Central memory CD4-positive, alpha-beta T cell (primary cell): ENCODE measurements at places on chromosomes 1 and 21.
A peak's percentile ranks its signal among the peaks of the same experiment; 100 is the strongest.

GRCh38 chr1:24051206-24051945 lies 60.6 kb downstream of the MYOM3 start:
- no peak for DNase-seq

DNA sequence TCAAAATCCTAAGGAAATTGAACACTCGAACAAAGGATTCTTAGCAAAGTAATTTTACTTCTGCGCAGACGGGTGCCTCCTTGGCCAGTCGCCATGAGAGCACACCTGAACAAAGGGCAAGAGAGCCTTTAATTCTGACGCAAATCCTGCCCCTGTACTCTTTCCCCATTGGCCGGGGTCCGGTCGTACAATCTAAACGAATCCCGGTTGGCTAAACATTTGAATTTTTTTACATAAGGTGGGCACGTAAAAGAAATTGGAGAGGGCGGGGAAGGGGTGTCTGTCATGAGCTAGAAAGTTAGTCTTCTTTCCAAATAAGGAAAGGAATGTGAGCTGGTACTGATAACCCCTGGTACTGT lies 8.2 kb upstream of the IL22RA1 start:
- no peak for DNase-seq

- no peak for DNase-seq
These were observed 644.2 kb upstream of the PLXNA2 start for GRCh38 chr1:208888376-208888775.

- no peak for DNase-seq
These were observed 156.6 kb downstream of the APP start for GRCh38 chr21:26013970-26014369.

DNA sequence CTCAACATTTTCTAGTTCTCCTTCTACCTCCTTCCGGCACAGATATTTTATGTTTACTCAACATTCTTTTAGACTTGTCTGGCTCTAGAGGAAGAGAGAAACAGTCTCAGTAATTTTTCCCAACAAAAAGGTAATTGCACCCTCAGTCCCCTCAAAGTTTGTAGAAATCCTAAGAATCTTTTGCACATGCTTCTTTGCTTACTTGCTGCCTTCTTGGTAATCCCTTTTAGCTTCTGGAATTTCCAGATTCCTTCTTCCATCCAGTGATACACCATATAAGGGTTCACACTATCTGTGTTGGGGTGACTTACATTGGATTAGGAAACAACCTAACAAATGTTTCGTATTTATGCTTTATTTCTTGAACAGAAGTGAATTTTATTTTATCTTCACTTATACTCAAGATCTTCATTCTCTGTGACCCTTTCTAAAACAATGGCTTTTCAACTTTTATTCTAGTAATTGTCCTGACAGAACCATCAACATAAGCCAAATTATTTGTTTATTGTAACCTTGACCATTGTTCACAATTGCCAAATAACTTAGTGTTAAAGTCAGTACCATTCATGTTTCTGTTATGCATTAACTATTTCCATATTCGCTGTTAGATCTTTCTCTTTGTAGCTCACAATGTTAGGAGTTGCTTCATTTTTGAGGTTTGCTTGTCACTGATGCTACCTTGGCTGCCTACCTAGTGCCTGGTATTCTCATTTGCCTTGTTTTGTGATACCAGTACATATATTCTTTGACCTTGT lies 238.1 kb downstream of the HMCN1 start:
- no peak for DNase-seq

DNA sequence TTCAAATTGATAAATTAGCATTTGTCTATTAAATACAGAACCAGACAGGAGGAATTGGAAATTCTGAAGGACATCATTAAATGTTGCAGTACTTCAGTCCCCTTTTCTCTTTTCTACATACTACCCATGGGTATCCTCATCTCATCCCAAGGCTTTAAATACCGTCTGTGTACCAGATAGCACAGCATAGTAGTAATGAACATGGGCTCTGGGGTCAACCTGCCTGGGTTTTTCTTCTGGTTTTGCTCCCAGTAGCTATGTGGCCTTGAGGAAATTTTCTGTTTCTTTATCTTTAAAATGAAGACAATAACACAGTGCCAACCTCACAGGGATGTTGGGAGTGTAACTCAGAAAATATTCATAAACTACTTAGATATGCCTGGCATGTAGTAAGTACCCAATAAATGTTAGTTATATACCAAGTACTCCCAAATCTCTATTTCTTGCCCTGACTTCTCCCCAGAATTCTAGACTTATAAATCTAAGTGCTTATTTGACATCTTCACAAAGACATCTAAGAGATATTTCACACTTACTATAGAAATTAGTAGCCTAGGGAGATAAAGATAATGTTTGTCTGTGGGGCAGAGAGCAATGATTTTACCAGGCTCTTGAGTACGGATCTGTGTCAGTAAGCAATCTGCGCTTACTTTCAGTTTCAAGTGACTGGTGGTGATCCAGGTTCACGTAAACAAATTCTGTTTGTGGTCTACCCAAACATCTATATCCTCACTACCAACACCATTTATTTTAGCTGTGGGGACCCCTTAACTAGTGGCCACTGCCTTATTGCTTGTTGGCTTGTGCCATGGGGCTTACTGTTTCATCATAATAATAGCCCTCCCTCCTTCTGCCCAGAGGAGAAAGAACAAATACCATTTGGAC lies 37.3 kb downstream of the VANGL2 start:
- DNase-seq: peak; percentile 56

- DNase-seq: no peak
These were observed 110.1 kb downstream of the GRIK1 start for GRCh38 chr21:29829564-29830275.

- DNase-seq: no peak
These were observed 6.0 kb downstream of the HUNK start for GRCh38 chr21:31878831-31879230.

GRCh38 chr1:11158720-11159321 lies 30.3 kb upstream of the ANGPTL7 start:
- no peak for DNase-seq

DNA sequence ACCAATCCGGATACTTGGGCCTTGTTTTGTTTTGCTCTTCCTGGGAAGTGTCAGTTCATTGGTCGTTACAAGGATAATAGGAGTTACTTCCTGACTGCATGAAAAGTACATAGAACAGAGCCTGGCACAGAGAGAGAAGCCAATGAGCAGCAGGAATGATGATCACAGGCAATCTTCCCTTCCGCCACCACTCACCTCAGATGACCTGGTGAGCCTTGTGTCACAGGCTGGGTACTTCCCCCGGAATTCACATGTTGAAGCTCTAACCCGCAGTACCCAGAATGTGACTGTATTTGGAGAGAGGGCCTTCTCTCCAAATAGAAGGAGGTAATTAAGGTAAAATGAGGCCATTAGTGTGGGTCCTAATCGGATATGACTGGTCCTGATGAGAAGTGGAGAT lies 18.8 kb upstream of the GPR137B start:
- DNase-seq: no peak

DNA sequence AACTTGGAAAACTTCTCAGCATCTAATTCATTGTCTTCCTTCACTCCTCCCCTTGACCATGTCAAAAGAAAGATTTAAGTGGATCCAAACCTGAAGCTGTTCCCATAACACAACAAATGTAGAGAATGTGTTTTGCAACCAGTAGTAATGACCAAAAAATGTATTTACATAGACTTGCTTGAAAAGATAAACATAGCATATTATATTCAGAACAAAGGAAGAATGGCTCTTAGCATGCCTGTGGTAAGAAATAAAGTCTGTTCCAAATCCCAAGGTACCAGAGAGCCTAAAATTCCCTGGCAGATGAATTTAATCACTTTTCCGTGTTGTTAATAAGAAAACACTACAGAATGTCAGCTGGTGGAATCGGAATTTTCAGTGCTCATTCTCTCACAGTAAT lies 36.8 kb downstream of the FMO3 start:
- no peak for DNase-seq

DNA sequence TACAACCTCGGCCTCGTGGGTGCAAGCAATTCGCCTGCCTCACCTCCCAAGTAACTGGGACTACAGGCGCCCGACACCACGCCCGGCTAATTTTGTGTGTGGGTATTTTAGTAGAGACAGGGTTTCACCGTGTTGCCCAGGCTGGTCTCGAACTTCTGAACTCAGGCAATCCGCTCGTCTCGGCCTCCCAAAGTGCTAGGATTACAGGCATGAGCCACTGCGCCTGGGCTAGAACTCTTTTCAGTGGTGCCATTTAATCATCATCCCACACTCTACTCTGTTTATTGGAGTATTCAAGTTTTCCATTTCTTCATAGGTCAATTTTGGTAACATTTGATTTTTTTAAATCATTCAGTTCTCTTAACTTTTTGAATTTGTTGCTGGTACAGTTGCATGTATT lies 101.3 kb downstream of the DHRS3 start:
- no peak for DNase-seq

DNA sequence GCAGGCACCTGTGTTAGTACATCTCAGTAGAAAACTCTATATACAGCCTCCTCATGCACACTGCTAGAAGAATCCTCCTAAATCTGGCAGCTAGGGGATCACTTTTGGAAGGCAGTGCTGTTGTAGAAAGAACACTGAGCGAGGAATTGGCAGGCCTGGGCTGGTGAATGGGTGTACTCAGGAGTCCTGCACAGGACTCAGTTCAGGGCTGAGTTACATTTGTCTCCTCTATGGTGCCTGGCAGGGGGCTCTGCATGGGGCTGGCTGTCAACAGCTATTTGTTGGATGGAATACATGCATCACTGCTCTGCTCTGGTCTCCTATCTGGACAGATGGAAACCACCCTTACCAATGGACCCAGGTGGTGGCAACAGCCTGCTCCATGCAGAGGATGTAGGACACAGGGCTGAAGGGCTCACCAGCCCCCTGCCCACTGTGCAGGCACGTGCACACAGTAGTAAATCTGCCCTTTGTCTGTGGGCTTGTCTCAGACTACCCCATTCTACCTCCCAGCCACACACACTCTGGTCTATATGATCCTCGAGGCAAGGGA lies 74.2 kb downstream of the LRIG2 start:
- DNase-seq: no peak

GRCh38 chr1:185040408-185040735 lies 5.0 kb upstream of the RNF2 start:
- DNase-seq: no peak

- DNase-seq: no peak
These were observed 386.1 kb downstream of the MATN1 start for GRCh38 chr1:30337324-30337620.

DNA sequence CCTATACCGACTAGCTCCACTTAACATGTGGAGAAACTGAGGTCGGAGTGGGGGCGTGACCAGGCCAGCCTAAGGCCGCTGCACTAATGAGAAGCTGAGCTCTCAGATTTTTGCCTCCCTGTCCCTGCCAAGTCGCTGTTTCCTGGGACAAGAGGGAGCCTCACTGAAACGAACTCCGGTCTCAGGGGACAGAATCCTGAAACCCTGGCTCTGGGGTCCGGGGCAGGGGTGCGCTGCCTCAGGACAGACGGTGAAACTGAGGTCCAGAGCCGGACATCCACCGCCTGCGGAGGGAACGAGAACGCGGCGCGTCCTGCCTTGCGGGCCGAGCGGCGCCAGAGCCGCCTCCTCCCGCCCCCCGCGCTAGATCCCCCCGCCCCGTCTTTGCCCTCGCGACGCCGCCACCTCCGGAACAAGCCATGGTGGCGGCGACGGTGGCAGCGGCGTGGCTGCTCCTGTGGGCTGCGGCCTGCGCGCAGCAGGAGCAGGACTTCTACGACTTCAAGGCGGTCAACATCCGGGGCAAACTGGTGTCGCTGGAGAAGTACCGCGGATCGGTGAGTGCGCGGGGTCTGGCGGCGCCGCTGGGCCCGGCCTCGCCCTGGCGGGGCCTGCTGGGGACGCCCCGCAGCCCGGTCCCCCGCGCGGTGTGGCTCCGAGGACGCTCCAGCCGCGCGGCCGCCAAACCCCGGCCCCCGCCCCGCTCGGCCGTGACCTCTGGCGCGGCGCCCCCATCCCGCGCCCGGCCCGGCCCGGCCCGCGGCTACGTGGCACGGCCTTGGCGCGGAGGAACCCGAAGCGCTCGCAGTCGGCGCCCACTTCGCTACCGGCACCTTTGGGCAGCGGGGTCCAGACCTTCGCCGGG lies at the start of gene GPX7:
TSS of gene GPX7 (plus strand) at position 381 of the 865 bp plus-strand sequence. CDS start at position 420, 39 bp downstream.
- DNase-seq: peak; percentile 63

- DNase-seq: no peak
These were observed 273.8 kb downstream of the FAM72C start for GRCh38 chr1:143698016-143698415.

DNA sequence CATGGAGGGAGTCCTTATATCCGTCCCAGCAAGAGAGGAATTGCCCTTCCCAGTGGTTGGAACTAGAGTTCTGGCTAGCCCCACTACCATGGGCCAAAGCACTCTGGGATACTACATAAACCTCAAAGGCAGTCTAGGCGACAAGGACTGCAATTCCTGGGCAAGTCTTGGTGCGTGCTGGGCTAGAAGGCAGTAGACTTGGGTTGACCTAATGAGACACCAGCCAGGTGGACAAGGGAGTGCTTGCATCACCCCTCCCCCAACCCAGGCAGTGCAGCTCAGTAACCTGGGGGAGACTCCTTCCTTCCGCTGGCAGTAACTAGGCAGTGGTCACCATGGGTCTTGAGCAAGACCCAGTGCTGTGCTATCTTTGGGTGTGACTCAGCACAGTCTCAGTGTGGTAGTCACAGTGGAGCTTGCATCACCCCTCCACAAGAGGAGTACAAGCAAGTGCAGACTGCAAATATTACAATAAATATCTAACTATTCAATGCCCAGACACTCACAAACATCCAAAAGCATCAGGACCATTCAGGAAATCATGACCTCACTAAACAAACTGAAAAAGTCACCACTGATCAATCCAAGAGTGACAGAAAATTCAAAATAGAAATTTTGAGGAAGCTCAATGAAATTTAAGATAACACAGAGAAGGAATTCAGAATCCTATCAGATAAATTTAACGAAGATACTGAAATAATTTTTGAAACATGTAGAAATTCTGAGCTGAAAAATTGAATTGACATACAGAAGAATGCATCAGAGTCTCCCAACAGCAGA lies 84.7 kb upstream of the LYPLAL1 start:
- DNase-seq: no peak

- no peak for DNase-seq
These were observed 13.5 kb upstream of the TEKT2 start for GRCh38 chr1:36070349-36070748.

GRCh38 chr21:31284797-31285397 lies 59.2 kb downstream of the TIAM1 start:
- no peak for DNase-seq

- DNase-seq: no peak
These were observed 57.9 kb downstream of the TTC3 start for GRCh38 chr21:37130971-37131370.

GRCh38 chr1:52553362-52554266 lies 722 bp upstream of the TUT4 start:
- DNase-seq: peak; percentile 87
